ENCODE measurements at places on chromosomes 7 and 10. TPM values are rescaled to one million over a fixed set of nuclear protein-coding genes. Genes with fewer than 3 reads are reported as not detected.
A peak's percentile ranks its signal among the peaks of the same experiment; 100 is the strongest.

DNA sequence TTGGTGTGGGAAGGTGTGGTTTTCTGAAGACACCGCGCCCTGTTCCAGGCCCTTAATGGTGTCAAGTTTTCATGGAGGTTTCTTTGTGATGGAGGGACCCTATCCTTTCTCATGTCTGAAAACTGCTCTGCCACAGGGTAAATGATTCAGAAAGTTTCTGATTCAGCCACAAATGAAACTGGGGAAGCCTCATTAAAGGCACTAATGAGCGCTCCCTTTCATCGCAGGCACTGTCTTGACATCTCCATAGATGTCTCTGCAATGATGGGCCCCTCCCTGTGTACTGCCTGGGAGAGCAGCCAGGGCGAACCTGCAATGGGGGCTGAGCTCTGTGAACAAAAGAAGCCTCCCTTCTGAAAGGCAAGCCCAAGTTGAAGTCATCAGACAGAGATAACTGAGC is 355.3 kb downstream of the PRPF18 start:
- H3K27ac ChIP-seq: no peak overlapping the region
- no peaks in the 10 kb centered on the region for H3K36me3 ChIP-seq
- peaks cover 28% of the 10 kb centered on the region for H3K4me1 ChIP-seq
- H3K4me3 ChIP-seq: no peak overlapping the region
- H3K27me3 ChIP-seq: no peaks in the 10 kb centered on the region
- DNase-seq: no peak

- DNase-seq: no peak
- no peak overlapping the region for H3K4me3 ChIP-seq
- H3K4me1 ChIP-seq: no peaks in the 10 kb centered on the region
Measured at GRCh38 chr7:158689488-158689887, 15.1 kb downstream of the NCAPG2 start.

GRCh38 chr7:157638563-157638962 is 301.8 kb downstream of the DNAJB6 start:
- no peak overlapping the region for H3K27ac ChIP-seq

GLCCI1 gene
- total RNA-seq: 69.8 TPM

DNA sequence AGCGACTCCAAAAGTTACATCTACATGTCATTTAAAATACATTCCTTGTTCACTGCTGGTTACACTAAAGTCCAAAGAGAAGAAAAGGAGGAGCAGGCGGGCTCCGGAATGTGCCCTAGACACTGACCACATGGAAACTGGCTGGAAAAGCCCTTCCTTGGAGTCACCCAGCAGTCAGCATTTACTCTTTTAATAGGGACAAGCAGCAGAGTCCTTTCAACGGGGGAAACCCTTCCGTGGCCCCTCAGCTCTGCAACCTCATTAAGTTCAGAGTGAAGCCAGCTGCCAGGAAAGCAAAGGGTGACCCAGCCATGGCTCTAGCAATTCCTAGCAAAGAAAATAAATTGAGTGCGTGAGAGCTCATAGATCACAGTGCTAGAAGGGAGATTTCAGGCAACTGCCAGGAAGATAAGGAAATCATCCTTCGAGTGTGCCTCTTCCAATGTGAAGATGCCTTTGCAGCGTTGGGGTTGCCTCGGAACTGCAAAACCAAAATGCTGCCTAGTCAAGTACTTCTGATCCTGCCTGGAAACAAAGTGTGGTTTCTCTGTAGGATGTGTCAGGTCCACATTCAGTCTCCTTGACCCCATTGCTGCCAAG is 101.6 kb downstream of the SORBS1 start:
- H3K4me1 ChIP-seq: peaks cover 12% of the 10 kb centered on the region
- no peak for DNase-seq
- no peak overlapping the region for H3K4me3 ChIP-seq
- no peaks in the 10 kb centered on the region for H3K36me3 ChIP-seq

- DNase-seq: no peak
- no peaks in the 10 kb centered on the region for H3K4me1 ChIP-seq
- H3K36me3 ChIP-seq: no peaks in the 10 kb centered on the region
- no peak overlapping the region for H3K27ac ChIP-seq
- no peak overlapping the region for H3K4me3 ChIP-seq
Measured at GRCh38 chr10:130079614-130080460, 30.8 kb downstream of the C10orf143 start.

SPDYE6 gene
- total RNA-seq: not detected

DNA sequence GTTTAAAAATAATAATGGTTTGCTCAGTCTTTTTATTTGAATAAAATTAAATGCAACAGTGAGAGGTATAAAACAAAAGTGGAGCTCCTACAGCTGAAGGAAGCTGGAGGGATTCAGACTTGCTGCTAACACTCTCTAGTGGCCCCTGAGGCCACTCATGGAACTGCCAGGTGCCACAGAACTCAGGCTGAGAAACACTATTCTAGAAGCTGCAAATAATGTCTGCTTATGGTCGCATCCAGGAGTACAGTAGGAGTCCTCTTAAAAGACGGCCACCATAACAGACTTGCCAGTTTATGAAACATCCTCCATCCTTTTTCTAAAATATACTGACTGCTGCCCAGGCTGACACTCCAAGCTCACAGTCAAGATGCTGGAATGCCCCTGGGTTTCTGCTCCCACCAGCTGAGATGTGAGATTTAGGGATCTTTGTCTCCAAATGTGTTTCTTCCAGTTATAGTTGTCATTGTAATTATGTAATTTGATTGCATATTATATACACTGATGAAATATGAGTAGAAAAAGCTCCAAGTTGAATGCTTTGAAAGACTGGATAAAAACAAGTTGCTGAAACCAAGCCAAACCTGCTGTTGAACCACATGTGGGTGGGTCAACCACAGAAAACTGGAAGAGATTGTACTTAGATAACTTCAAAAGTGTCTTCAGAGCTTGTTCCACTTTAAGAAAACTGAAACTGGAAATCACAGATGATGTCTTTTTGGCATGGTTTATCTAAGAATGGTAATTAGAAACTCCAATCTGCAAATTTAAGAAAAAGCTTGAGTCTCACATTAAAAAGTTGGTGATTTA is 213.7 kb upstream of the AOAH start:
- no peaks in the 10 kb centered on the region for H3K36me3 ChIP-seq
- no peaks in the 10 kb centered on the region for H3K4me1 ChIP-seq
- no peak for DNase-seq
- H3K4me3 ChIP-seq: no peak overlapping the region
- no peaks in the 10 kb centered on the region for H3K27me3 ChIP-seq

DNA sequence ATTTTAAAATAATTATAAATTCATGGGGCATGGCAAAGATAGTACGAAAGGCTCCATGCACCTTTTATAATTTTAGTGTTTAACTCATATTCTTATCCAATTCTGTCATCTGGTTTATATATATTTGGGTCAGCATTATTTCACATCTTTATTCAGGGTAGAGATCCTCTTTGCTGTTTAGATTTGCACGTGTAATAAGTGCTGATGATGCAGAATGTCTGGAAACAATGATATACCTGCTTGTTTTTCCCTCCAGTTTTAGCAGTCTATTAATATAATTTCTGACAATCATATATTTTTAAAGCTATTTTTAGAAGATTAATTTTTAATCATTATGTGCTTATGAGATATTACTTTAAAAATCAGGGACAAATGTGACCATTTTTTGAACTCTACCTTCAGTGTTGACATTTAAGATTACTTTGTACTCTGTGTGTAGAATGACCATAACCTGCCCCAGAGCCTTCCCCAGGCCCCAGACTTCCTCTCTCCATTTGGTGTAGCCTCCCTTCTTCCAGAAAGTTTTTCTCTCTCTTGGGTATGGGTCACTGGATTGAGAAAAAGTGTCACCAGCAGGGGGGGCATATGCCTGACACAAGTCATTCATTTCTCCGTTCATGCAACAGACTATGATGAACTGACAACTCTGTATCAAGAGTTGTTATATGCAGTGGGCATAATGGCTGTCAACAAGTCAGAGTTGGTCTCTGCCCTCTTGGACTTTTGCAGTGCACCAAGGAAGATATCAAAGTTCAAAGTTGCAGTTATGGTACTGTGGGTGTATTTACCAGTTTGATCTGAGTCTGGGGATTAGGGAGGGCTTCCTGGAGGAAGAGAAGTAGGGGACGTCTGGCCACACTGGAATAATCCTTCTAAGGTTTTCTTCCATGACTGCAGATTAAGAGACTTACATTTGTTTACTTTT is 192.6 kb upstream of the CCDC6 start:
- no peak for DNase-seq
- no peak overlapping the region for H3K27ac ChIP-seq
- H3K4me3 ChIP-seq: no peak overlapping the region
- H3K4me1 ChIP-seq: no peaks in the 10 kb centered on the region

DNA sequence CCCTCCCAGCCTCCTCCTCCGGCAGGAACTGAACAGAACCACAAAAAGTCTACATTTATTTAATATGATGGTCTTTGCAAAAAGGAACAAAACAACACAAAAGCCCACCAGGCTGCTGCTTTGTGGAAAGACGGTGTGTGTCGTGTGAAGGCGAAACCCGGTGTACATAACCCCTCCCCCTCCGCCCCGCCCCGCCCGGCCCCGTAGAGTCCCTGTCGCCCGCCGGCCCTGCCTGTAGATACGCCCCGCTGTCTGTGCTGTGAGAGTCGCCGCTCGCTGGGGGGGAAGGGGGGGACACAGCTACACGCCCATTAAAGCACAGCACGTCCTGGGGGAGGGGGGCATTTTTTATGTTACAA is 83.3 kb downstream of the PAX2 start:
- no peak overlapping the region for H3K4me3 ChIP-seq
- H3K36me3 ChIP-seq: no peaks in the 10 kb centered on the region
- peaks cover 22% of the 10 kb centered on the region for H3K4me1 ChIP-seq

- H3K4me3 ChIP-seq: no peak overlapping the region
- DNase-seq: peak; percentile 2
- no peaks in the 10 kb centered on the region for H3K36me3 ChIP-seq
- peaks cover 3% of the 10 kb centered on the region for H3K4me1 ChIP-seq
- no peaks in the 10 kb centered on the region for H3K27me3 ChIP-seq
- no peak overlapping the region for H3K27ac ChIP-seq
Measured at GRCh38 chr7:82410461-82410860, 33.1 kb downstream of the CACNA2D1 start.

DNA sequence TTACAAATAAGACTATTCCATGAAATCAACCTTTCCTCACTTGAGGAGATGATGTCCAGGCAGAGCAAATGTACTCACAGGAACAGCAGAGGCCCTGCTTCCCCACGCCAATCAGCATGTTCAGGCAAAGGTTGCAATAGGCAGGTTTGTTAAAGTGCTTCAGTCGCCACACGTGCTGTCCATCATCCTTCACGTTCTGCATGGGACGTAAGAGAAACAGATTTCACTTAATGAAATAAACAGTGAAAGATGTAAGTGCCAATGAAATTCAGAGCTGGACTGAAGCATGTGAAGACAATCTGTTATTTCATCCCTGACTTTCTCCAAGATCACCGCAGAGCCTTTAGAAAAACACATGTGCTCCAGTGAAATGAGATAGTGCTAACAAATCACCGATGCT is 217.4 kb downstream of the DGKB start:
- DNase-seq: no peak
- no peak overlapping the region for H3K4me3 ChIP-seq
- no peaks in the 10 kb centered on the region for H3K27me3 ChIP-seq
- H3K4me1 ChIP-seq: no peaks in the 10 kb centered on the region

DNA sequence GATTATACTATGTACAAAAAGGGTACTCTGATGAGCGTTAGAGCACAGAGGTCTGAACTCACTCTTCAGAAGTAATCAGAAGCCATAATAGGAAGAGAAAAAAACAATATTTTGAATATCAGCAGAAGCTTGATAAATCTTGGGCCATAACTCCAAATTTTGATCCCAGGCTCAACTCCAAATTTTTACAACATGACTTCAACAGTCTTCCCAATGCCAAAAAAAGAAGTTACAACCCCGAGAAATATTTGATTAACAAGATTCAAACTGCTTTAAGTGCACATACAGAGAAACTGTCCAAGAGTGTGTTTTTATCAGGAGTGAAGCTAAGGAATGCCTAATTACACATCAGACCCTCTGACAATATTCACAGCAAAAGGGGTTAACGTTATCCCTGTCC is 7.5 kb downstream of the MPP7 start:
- H3K27ac ChIP-seq: no peak overlapping the region
- no peaks in the 10 kb centered on the region for H3K27me3 ChIP-seq
- DNase-seq: no peak
- H3K36me3 ChIP-seq: no peaks in the 10 kb centered on the region

METTL27 gene
- total RNA-seq: 16.3 TPM

DNA sequence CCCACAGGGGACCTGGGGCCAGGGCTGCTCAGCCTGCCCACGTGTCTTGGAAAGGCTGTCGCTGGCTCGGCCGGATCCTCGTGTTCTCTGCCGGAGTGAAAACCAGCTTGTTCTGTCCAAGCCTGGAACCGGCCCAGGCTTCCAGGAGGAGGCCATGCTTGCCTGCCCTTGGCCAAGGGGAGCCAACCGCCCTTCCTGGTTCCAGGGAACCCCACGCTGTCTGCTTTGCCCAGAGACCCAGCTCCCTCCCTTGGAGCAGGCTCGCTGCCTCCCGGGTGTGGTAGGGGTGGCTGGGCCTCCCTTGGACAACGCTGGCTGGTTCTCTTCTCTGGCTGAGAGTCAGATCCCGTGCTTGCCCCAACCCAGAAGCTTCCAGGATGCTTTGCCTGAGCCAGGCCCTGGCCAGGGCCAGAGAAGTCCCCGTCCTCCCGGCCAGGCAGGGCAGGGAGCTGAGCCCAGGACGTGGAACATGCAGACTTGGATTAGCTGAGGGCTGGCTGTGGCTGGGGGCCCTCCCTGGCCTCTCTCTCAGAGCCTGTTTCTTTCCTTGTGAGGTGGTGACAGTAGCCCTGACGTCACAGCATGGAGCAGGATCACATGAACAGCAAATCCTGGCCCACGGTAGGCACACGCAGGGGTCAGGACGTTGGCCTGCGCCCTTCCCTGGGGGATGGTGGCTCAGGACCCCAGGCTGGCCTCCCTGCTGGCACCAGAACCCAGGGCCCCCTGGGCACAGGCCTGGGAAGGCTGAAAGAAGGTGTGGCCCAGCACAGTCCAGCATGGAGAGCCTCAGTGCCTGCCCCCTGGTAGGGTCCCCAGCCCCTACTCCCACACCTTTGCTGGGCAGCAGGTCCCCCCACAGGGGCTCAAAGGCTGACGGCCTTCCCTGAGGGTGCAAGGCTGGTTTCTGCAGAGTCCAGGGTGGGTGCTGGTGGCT is 67.5 kb downstream of the PWWP2B start:
- no peaks in the 10 kb centered on the region for H3K36me3 ChIP-seq
- H3K4me3 ChIP-seq: no peak overlapping the region
- no peaks in the 10 kb centered on the region for H3K27me3 ChIP-seq
- peak overlapping the region; percentile 89 for H3K27ac ChIP-seq

DNA sequence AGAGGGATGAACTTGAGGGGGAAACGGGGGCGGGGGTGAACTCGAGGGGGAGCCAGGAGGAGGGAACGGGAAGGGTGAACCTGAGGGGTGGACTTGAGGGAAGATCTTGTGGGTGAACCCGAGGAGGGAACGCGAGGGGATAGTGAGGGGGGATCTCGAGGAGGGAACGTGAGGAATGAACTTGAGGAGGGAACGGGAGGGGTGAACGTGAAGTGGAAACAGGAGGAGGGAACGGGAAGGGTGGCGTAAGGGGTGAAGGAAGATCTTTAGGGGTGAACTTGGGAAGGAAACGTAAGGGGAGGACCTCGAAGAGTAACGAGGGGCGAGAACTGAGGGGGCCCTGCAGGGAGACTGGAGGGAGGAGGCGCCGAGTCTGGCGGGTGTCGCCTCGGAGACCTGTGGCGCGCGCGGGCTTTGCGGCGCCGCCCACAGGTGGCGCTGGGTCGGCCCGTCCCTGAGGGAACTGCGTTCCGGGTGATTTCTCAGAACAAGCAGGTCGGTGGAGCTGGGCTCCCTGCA is 651 bp downstream of the MYO3A start:
- peak overlapping the region; percentile 14 for H3K4me3 ChIP-seq
- H3K4me1 ChIP-seq: peaks cover 11% of the 10 kb centered on the region
- no peak overlapping the region for H3K27ac ChIP-seq
- H3K27me3 ChIP-seq: no peaks in the 10 kb centered on the region
- H3K36me3 ChIP-seq: no peaks in the 10 kb centered on the region

All from thyroid gland (tissue), 4 donors.